T-helper 2 cell treated with Interferon-gamma antibody and Interleukin-4, amounts not matched to agents 5 μg/mL and 100 μg/mL, for 36 hours (primary cell): ENCODE measurements at places on chromosomes 4 and X.

GRCh38 chrX:97867266-97867665 lies 983.6 kb downstream of the RPA4 start:
- no peak for DNase-seq

GRCh38 chr4:144809056-144809640 lies 163.2 kb downstream of the HHIP start:
- no peak for DNase-seq

GRCh38 chrX:68718443-68718820 lies 71.0 kb downstream of the STARD8 start:
- DNase-seq, result no peak

GRCh38 chrX:40570346-40571093 lies 10.2 kb upstream of the ATP6AP2 start:
- DNase-seq, result peak; percentile 13

DNA sequence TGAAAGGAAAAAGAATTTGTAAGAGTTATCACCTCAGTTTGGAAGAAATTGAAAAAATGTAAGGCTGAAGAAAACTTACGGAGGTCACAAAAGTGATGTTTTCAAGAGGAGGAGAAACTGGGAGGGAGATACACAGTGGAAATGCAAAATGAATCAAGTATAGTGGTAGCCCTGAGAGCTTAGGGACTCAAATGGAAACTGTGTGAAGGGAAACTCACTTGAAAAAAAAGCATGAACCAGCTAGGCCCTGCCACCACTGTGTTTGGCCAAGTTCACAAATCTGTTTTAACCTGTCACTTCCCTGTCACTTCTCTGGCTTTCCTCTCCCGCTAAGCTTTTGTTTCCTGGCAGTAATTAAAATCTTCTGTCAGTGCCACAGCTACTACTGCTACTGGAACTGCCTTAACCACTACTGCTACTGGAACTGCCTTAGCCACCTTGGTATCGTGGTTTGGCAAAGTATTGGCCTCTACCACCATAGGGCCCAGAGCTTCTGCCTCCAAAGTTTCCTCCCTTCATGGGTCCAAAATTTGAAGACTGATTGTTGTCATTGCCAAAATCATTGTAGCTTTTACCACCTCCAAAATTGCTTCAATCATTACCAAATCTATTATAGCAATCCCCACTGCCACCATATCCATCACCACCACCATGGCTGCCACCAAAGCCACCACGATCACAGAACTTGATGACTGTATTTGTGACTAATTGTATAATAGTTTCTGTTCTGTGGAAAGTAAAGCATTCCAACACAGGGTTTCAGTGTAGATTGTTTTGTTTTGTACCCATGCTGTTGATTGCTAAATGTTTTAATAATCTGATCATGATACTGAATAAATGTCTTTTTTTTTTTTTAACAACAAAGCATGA lies 41.5 kb downstream of the SMARCA5 start:
- DNase-seq, result no peak

- no peak for DNase-seq
These were observed 1212.2 kb upstream of the TENM3 start for GRCh38 chr4:181030961-181031360.

- no peak for DNase-seq
These were observed 105.6 kb downstream of the NEUROG2 start for GRCh38 chr4:112410364-112410763.
